ENCODE measurements at places on chromosomes 7 and 10.

DNA sequence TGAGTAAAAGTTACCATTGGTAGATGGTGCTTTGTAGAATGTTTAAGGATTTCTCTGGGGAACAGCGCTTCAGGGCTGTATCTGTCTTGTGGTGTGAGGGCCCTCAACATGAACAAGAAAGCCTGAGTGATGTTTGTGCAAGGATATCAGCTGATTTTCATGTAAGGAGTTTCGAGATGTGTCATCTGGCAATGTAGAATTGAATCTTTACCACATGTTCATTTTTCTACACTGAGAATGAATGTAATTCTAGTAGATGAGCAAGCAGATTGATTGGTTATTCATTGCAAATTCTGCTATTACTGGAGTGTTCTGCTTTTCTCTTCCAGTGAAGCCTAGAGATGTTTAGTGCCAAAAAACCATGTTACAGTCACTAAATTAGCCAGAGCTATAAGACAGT is 87.7 kb downstream of the ST7 start:
- no peak for DNase-seq

DNA sequence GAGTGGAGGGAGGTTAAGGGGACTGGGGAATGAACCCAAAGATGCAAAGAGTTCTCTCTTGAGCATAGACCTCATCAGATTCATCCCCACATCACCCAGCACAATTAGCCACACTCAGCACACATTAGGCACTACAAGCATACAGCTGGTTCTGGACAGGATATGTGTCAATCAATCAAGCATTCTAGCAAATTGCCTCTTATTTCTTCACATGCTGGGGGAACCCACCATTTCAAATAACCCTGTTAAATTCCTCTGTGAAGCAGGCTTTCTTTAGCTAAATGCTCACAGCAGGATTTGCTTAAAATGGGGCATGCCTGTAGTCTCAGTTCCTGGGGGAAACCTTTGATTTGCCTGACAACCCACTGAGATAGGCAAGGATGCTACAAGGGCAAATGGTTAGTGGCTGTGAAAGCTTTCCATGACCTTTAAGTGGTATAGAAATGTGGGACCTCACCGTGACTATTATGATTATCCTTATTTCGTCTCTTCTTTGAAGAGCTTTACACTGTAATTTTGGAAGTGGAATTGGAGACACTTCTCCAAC is 193.4 kb upstream of the ZMIZ1 start:
- no peak for DNase-seq

- DNase-seq = no peak
Observed at GRCh38 chr7:36894190-36894589, 169.9 kb upstream of the AOAH start.

GRCh38 chr10:77877441-77878344 is 48.9 kb downstream of the DLG5 start:
- peak; percentile 45 for DNase-seq

- no peak for DNase-seq
Observed at GRCh38 chr7:125136755-125137532, 207.3 kb upstream of the POT1 start.

GRCh38 chr10:83909001-83909400 is 230.3 kb upstream of the GHITM start:
- DNase-seq = no peak

DNA sequence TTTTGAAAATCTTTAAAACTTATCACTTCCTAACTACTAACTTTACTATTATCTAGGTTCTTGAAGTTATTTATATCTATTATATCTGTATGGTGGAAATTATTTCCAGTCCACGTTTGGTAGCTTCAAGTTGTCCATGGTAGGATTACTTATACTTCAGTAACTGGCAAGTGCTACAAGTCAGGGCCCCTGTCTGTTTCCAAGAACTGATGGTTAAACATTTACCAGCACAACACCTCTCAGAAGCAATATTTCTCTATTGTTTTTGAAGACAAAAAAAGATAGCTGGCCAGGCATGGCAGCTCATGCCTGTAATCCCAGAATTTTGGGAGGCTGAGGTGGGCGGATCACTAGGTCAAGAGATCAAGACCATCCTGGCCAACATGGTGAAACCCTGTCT is 240.4 kb upstream of the RHOBTB1 start:
- DNase-seq = no peak

DNA sequence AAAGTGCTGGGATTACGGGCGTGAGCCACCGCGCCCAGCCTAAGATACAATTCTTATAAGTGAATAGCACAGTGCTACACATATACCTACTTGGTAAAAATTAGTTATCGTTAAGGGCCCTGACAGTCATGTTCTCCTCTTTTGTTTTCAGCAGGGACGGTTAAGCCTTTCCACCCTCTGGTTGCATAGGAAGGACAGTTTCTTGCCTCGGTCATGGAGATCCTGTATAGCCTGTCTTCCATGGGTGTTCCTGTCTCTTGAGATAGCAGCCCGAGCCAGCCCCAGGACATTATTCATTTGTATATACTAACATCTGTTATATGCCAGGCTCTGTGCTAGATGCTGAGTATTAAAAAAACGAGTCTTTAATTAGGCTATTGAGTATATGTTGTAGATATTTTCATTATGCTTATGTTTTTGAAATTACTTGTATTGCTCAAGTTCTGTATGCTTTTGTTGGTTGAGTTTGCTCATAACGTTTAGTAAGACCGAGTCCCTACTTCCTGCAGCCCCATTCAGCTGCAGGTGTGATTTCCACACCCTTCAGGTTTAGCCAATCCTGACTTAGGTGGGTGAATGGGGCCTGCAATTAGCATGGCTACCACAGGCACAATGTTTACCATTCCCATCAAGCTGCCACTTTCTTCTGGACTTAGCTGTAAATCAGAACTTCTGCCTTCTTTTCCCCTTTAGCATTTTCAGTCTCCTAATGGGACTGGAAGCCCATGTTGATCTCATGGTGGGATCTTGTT is 24.8 kb downstream of the CCSER2 start:
- DNase-seq = no peak

DNA sequence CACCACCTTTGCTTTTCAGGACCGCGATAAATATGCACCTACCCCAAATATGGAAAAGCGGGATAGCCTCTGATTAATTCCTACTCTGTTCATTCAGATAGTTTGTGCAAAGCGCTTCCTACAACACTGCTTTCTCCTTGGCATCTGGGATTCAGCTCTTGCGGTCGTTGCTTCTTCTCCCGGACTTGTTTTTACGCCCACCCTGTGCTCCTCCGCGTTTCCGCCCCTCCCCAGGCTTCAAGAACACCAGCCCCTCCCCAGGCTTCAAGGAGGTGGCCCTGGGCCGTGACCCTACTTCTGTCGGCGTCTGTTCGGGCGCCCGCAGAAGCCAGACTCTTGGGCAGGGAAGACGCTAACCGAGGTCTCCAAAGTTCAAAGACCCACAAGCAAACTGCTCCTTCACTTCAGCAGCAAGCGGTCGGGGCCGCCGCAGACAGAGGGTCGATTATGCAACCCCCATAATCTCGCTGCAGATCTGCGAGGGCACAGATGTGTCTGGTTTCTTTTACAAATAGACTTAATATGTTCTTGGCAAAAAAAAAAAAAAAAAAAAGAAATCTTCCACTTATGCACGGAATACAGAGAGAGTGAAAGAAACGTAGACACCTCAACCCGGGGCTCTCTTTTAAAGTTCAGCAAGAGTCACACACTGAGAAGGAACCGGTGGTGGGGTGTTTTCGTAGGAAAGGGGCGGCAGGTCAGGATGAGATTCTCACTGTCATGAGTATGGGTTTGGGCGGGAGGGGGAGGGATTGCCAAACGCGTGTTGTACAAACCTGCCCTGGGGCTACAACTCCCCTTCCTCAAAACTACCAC is 1.9 kb downstream of the DLX5 start:
- no peak for DNase-seq

GRCh38 chr7:151141311-151141854 is 26.1 kb downstream of the GBX1 start:
- no peak for DNase-seq

DNA sequence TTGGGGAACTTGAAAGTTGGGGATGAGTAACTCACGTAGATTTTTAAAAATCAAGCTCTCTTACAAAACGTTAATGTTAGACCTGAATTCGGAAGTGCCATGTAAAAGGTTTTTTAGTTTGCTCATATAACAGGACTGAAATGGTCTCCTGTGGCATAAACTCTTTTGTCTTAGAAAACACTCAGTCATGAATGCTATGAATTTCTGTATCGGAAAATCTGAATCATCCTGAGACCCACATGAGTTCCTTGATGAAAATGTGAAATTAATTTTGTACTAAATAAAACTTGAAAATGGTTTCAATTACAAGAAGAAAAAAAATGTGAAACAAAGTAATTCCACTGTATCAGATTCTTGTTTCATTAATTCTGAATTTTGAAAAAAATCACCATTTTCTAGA is 134.8 kb upstream of the BMPER start:
- DNase-seq = no peak

DNA sequence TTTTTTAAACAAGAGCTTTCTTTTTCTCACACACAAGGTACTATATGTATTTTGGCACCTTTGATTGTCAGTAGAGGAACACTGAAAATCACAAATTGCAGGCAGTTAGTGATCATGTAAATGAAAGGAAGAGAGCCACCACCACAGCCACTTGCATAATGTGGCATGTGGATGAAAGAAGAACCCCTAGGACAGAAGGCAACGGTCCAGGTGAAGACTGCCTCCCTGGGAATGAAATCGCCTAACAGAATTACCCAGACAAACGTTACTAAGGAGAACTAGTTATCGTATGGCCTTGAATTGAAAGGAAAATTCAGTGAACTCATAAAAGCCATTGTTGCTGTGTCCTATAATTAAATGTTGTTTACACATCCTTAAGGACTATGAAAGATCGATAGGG is 41.2 kb upstream of the PTPRZ1 start:
- no peak for DNase-seq

- no peak for DNase-seq
Observed at GRCh38 chr7:100875356-100875751, 451 bp downstream of the SRRT start.

DNA sequence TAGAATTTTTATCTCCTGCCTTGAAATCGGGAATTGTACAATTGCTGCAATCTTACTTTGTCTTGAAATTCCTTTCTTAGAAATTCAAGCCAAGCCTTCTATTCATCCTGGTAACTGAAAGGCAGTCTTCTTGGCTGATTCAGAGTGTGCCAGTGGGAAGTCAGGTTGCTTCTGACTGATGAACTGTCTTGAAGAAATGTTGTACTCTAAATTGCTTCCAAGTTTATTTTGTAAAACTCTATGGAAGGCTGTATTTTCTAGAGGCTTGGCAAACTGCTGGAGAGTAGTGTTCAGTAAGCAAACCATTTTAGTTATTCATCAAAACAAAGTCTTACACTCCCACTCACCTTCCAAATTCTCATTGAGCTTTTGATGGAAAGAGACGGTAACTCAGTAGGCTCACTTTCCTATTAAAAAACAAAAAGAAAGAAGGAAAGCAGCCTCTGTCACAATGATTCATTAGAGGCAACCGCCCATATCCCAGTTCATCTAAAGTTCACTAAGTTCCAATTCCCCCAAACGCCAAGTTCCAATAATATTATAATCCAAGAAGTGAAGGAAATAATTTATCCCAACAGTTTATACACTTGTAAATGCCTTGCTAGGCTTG is 187.9 kb upstream of the MALRD1 start:
- no peak for DNase-seq

DNA sequence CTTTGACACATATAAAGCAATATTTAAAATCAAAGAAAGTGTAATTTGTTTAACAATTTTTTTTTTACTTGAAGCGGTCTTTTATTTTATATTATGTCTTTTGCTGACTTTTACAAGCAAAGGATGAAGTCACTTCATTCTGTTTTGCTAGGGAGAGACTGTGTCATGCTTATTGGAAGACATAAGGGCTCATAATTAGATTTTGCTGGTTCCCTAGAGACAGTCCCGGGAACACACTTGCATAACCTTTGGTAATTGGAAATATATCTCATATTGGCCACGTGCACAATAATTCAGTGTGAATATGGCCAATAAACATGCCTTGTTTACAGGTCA is 448 bp upstream of the NET1 start:
- no peak for DNase-seq

GRCh38 chr7:27908534-27909165 is 168.7 kb downstream of the TAX1BP1 start:
- no peak for DNase-seq

- no peak for DNase-seq
Observed at GRCh38 chr10:62019013-62019684, 117.7 kb downstream of the ARID5B start.

GRCh38 chr7:33539198-33539597 is 366.1 kb upstream of the BMPER start:
- DNase-seq = no peak

Measured in WERI-Rb-1 (cell line).